Amniotic stem cell (primary cell): ENCODE measurements at places on chromosomes 5 and 9.

DNA sequence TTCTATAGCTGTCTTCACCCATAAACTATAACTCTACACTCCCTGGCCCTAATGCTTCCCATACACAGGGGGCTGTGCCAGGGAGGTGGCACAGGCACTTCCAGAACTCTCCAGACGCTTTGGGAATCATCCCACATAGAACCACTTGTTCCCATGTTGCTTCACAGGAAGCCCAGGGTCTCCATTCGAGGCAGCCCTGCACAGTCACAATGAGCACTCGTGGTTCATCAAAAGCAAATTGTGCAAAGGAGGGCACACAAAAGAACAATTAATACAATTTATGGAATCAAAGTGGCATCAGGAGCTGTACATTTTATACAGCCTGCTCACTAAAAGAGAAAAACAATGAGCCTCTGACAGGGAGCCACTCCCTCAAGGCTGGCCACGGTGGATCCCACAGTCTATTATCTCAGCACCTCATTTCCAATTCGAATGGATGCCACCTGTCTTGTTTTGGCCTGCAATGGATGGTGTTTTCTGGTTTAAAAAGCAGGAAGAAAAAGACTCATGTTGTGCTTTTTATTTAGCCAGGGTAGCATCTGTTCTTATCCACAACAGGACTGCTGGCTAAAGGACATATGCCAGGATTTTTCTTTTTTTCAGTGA is 354.8 kb downstream of the ENC1 start:
- DNase-seq: no peak

- no peak for DNase-seq
Observed at GRCh38 chr9:127223266-127223665, 41.3 kb upstream of the GARNL3 start.

DNA sequence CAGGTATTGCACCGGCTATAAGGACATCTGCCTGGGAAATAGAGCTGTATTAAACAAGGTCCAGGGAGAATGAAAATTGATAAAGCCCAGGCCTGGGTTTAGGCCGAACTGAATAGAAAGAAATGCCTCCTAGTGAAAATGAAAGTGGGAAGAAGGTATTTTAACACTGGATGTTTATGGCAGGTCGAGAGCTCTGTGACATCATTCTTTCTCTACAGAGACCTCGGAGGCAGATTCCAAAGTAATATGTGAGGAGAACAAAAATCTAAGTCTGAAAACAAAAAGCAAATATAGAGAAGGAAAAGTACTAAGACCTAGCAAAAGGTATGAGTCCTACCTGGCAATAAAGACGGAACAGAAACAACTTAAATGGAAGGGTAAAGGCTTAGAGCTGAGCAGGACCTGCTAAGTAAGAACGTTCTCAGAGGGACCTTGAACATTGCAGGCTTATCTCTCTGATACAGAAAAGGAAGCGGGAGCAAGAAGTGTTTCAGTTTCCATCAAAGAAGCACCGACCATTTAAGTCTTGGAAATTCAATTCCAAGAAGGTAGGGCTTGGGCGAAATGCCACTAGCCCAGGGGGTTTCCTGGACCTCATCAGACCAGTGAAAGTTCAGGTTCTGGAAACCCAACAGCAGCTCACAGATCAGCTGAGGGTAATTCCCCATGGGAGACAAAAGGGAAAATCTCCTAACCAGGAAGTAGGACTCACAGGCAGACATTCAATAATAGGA is 80.0 kb downstream of the SUSD1 start:
- no peak for DNase-seq

DNA sequence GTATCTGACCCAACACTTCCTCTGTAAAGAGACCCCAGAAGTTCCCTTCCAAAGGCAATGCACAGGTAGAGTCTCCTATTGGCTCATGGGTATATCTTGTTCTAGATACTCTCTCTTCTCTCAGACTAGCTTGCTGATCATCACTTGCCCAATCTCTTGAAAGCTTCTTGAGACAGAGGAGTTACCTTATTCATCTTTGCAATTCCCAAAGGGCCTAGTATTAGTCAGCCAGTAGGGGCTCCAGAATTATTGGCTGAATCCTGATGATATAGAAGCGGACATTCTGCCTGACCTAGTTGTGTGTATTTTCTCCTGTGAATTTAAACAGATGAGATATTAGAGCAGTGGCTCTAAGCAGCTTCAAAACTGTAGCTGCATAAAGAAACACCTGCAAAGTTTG is 304.0 kb upstream of the KLF4 start:
- no peak for DNase-seq

- DNase-seq: peak; percentile 9
Observed at GRCh38 chr5:61817472-61818326, 485.6 kb downstream of the ZSWIM6 start.

GRCh38 chr9:18238752-18239447 is 235.1 kb upstream of the ADAMTSL1 start:
- no peak for DNase-seq

GRCh38 chr9:128819716-128820664 is 1.7 kb downstream of the ENDOG start:
- no peak for DNase-seq

DNA sequence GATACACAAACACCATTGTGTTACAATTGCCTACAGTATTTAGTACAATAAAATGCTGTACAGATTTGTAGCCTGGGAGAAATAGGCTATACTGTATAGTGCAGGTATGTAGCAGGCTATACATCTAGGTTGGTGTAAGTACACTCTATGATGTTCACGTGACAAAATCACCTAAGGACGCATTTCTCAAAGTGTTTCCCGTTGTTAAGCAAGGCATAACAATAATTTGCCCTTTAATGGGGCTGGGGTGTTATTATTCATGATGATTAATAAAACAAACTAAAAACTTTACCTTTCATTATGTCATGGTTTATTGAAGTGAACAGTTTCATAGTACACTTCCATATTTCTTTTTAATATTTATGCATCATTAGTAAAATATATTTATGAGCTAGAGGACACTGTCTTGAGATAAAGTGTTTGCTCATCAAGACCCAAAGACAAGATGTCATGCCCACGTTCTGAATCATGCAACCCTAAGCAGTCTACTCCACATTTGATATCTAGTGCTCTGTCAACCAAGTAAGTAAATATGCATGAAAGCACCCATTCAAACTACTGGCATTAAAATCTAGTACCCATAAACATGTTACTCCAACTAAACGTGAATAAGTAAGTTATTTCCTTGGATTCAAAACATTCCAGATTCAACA is 220.5 kb downstream of the NR2F1-AS1 start:
- DNase-seq: no peak

DNA sequence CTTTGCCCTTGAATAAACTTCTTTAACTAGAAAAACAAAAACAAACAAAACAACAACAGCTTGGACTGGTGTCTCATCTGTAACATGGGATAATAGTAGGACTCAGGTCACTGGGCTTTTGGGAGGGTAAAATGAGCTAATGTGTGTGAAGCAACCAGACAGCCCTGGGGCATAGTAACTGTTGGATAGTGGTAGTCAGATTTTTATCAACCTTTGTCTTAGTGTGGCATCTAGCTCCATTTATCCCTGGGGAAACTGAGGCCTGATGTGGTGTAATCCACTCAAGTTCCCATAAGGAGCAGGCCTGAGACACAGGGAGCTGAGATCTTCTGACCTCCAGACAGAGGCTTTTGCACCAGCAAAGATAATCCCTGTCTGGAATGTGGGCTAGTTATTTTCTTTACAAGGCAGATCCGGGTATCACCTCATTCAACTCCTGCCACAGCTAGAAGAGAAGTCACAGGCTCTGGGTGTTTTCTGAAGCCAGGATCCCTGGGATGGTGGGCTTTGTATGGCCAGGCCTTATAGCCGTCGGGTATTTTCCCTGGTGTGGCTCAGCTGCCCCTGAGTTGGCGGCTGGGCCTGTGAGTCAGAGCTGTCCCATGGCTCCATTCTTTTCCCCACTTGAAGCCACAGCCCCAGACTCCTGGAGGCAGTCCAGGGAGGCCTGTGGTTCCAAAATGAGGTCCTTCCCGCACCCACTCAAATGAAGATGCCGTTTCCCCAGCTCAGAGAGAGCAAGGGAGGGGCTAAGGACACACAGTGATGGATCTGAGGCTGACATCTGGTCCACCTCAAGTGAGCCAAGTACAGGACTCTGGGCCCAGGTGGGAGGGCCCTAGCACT is 26.1 kb upstream of the CSF1R start:
- peak; percentile 81 for DNase-seq

DNA sequence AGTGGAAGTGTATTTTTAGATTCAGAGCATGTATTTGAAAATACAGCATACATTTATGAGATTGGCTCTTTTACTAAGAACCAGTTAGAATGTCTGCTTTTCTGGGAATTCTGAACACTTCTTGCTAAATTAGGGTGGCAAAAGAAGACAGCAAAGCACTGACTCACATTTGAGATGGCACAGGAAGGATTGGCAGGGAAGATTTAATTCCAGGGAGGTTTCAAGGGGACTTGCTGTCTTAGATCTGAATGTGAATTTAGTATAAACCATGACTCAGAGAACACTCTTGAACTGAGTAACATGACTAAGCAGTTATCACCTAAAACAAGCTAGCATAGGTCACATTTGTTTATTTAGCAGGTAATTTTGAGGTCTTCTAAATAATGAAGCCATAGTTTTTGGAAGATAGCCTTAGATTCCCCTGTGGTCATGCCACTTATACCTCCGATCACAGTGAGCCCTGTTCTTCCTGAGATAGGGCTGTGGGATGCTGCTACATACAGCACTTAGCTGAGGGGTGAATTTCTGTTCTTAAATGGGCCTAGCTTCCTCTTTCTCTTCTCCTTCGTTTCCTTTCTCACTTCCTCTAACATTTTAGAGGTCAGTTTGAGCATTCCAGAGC is 173.8 kb downstream of the PCSK1 start:
- no peak for DNase-seq

GRCh38 chr5:83512061-83512745 is 40.7 kb downstream of the VCAN start:
- no peak for DNase-seq

GRCh38 chr9:114499528-114499927 is 5.7 kb downstream of the WHRN start:
- no peak for DNase-seq

DNA sequence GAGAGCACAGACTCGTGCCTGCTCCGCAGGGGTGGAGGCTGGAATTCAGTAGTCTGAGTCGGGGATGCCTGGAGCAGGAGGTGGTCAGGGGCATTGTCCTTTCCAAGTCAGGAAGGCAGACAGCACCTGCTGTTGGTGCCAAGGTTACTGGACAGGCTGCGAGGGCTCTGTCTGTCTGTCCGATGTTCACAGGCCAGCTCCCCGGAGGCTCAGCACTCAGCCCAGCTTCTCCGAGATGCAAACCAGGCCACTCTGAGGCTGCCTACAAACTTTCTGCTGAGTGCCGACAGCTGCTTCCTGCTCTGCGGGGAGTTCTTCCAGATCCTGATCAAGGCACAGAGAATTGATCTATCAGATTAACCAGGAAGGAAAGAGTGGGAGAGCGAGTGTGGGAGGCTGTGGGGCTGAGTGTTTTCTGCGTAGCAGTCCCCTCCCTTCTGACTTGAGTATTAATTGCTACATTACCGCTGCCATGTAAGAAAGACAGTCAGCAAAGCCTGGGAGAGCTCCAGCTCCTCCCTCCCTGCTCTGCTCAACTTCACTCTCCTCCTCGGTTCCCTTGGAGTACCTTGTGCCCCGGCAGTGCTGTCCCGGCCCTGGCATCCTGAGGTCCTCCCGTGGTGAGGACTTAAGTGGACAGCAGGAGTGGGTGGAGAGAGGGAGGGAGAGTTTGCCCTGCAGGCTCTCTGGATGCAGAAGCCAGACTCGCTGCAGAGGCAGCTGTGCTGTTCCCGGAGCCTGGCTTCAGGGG is 36.0 kb downstream of the KCNMB1 start:
- no peak for DNase-seq

- no peak for DNase-seq
Observed at GRCh38 chr9:83936523-83936922, 15.3 kb upstream of the KIF27 start.

- DNase-seq: peak; percentile 92
Observed at GRCh38 chr9:121286973-121287741, 19.2 kb downstream of the GSN start.

GRCh38 chr9:108568093-108568492 is 287.7 kb downstream of the ACTL7B start:
- DNase-seq: no peak

GRCh38 chr9:75169623-75170022 is 81.3 kb downstream of the OSTF1 start:
- DNase-seq: peak; percentile 22

DNA sequence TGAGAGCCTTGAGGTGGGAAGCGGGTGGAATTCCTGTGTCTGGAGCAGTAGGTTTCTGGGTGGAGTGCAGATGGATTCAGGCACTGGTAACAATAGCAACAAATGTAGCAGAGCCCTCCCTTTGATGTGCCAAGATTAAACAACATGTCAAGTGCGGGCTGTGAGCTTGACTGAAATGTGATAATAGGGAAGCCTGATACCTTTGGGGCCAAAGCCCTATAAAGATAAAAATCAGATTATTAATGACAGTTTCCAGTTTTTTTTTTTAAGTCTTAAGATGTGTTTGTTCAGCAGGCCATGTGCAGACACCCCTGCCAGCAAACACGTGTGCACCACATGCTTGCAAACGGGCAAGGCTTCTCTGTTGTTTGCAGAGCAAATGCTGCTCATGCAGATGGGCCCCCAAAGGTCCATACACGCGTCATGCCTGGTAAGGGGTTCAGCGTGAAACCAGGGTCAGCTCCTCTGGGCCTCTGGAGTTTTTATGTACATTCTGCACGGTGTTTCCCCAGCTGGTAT is 193.2 kb downstream of the GADD45G start:
- no peak for DNase-seq

GRCh38 chr5:173907686-173908371 is 19.7 kb downstream of the CPEB4 start:
- DNase-seq: no peak

DNA sequence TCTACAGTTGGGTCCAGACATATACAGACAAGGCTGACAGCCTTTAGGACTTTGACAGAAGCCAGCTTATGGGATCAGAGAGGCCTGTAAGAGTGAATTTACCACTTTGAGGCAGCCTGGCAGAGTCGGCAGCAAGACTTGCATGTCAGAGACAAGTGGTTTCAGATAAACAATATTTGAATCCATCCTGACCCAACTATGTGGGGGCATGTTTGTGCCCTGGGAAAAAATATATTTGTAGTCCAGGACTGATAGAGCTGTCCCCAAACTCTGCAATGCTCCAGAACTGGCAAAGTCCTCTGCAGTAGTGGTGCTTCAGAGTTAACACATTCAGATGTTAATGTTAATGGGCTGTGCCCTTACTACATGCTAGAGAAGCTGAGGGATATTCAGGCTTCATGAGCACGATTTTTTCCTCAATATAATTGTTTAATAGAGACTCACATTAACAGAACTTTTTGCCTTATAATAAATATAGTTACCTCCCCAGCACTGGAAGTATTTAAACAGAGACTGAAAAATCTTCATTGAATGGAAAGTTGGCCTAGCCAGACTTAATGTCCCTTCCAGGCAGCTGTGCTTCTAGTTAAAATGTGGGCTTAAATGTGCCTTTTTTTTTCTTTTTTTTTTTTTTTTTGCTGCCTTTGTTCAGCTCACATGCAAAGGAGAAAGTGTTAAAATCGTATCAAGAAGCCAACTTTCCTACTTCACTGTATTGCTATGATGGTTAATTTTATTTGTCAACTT is 42.9 kb downstream of the FEM1C start:
- no peak for DNase-seq

- DNase-seq: no peak
Observed at GRCh38 chr5:65192331-65192730, 289.4 kb downstream of the ADAMTS6 start.

GRCh38 chr5:40877371-40877988 is 31.8 kb upstream of the C7 start:
- DNase-seq: no peak
